CD4-positive, alpha-beta T cell treated with Interferon gamma for 1 hour (primary cell): ENCODE measurements at places on chromosomes 2 and 18.
A peak's percentile ranks its signal among the peaks of the same experiment; 100 is the strongest.

GRCh38 chr2:84231478-84231877 lies 227.6 kb downstream of the SUCLG1 start:
- DNase-seq, result no peak

DNA sequence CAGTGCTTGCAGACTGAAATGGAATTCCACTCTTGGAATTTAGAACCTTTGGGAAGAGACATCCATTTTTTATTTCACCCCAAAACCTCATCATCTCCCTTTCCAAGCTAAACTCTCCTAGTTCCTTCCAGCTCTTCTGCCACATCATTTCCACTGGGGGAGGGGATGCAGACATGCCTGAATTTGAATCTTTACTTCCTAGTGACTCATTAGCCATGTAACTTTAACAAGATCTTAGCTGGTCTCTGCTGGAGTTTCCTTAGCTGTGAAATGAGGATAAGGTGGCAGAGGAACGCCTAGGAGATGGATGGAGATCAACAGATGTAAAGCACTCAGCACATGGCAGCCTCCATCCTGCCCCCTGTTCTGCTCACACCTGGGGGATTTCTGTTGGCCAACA lies 266.8 kb downstream of the EN1 start:
- no peak for DNase-seq

DNA sequence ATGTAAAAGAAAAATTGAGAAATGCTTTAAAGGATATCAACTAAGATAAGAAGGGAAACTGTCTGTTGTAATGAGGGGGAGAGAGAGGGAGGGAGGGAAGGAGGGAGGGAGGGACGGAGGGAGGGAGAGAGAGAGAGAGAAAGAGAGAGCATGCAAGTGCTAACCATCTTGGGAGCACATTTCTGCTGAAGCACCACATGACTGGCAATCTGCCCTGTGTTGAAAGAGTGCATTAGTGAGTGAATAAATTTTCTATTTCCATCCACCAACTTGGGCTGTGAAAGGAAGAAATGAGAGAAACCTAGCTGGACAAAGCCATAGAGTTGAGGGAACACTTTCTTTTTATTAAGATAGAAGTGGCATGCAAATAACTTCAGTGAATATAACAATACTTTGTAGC lies 110.7 kb downstream of the TMX3 start:
- no peak for DNase-seq

- no peak for DNase-seq
These were observed 3.2 kb upstream of the MPP4 start for GRCh38 chr2:201701646-201702045.

DNA sequence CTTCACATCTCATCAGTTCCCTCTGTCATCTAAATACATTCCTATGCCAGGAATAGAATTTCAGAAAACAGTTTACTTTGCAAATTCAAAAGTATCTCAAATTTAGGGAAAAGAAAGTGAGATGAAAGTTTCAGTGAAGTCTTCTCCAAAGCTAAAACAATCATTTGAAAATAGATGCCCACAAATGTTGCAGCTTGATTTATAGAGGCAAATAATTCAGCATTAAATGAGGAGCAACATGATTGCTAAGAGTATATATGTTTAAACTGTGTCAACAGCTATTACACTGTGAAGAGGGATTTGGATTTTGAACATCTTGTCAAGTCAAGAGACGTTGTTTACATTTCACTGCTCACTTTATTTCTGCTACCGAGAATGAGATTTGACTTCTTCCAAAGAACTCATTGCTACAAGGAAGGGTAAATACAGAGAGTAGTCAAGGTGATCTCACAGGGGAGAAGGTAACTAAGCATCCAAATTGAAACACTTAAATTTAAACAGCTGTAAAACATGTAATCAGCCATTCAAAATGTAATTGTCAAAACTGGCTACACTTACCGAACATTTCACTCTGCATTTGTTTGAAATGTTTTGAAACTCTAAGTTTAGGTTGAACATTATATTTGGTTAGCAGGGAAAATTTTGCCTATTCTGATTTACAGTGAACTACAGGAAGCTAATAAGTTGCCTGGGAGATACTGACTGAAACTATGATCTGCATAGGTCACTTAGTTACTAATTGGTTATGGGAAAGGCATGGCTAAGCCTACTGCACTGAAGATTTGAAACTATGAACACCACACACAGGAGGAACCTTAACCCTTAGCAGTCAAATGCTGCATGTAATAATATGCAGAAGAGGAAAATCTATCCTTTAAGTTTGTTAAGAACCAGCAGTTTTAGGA lies 33.2 kb upstream of the GALNT3 start:
- no peak for DNase-seq

GRCh38 chr2:71358931-71359671 lies 27.5 kb downstream of the ZNF638 start:
- DNase-seq, result no peak

GRCh38 chr2:232871835-232872736 lies 2.0 kb downstream of the SNORC start:
- no peak for DNase-seq

DNA sequence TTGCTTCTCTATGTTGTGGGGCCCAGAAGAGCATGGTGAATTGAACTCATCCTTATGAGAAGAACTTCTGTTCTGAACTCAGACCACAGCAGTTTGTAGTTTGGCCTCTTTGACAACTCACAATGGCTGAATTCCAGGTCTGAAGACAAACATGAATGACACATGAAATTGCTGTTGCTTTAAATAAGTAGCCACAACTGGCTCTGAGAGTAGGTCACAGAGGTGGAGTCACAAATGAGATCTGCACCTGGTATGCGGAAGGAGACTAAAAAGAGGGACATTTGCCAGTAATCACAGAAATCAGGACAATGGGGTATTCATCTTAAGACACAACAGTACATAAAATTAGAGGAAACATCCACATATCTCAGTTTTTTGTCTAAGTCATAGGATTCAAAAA lies 290.3 kb upstream of the MMADHC start:
- DNase-seq, result no peak

DNA sequence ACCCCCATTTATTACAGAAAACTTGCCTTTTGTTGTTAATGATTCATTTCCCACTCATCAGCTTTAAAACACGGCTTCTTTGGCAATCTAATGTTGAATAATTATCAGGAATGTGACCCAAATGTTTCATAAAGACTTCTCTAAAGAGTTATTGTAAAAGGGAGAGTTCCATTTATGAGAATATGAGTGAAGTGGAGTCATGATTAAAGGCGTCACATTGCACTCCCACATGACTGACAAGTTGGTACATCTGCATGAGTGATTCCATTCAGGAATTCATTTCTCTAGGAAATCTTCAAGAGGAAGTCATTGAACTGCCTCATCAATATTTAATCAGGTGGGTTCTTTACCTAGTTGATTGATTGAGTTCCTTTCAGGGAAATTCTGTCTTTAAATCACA lies 184.8 kb downstream of the LNPK start:
- DNase-seq, result no peak

GRCh38 chr2:119028327-119029174 lies 86.6 kb downstream of the MARCO start:
- DNase-seq, result no peak

GRCh38 chr2:231992888-231993287 lies 31.4 kb downstream of the DIS3L2 start:
- no peak for DNase-seq

DNA sequence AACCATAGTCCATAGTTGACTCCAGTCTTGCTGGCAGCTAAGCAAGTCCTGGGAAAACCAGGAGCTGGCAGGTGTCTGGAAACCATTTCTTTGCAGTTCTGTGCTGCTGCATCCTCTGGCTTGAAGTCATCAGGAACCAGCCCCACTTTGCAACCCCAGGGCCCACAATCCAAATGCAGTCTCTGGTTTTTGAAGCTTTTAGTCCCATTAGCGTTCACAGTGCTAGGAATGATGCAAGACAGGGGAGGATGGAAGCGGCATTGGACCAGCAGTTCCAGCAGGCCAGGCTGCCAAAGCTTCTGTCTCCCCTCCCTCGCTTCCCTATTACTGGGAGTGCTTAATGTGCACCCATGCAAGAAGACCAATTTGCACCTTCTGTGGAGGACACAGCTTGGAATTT lies 106.4 kb downstream of the ZBTB7C start:
- DNase-seq, result no peak

DNA sequence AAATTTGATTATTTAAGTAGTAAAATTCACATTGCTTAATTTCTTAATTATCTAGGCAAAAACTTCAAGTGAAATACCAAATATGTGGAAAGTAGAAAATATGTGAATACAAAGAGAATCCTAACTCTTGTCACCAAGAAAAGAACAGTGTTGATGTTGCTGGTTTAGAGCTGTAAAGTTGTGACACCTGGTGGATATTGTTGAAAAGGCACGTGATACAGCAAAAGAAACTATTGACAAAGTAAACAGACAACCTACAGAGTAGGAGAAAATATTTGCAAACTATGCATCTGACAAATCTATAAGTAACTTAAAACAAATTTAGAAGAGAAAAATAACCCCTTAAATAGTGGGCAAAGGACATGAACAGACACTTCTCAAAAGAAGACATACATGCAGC lies 25.6 kb upstream of the ZC3H15 start:
- no peak for DNase-seq

GRCh38 chr2:12303181-12304030 lies 413.3 kb upstream of the TRIB2 start:
- DNase-seq, result no peak

DNA sequence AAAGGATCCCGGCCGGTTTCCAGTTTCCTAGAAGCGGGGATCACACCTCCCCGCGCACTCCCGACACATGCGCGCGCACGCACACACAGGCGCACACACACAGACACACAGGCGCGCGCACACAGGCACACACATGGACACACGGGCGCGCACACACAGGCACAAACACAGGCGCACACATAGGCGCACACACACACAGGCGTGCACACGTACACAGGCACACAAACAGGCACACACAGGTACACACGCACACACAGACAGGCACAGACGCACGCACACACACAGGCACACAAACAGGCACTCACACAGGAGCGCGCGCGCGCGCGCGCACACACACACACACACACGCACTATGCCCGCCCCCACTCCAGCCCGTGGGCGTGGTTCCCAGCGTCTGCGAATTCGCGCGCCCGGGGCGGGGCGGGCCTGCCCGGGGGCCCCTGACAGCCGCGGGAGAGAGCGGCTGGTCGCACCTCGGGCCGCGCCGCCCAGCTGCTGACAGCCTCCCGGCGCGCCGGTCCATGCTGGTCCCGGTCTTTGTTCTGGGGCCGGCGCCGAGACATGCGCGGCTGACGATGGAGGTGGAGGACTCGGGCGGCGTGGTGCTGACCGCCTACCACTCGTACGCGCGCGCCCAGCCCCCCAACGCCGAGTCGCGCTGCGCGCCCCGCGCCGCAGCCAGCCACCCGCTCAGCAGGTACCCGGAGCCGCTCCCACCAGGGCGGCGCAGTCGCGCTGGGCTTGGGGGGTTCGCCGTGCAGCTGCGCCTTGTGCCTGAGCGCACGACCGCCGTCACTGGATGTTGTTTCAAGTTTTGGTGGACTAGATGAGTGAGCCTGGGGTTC lies at the start of gene ARHGAP28:
Gene ARHGAP28, plus strand, starts transcription at position 470 of the 845 bp plus-strand sequence. Its CDS starts 106 bp downstream, at position 576.
- no peak for DNase-seq

DNA sequence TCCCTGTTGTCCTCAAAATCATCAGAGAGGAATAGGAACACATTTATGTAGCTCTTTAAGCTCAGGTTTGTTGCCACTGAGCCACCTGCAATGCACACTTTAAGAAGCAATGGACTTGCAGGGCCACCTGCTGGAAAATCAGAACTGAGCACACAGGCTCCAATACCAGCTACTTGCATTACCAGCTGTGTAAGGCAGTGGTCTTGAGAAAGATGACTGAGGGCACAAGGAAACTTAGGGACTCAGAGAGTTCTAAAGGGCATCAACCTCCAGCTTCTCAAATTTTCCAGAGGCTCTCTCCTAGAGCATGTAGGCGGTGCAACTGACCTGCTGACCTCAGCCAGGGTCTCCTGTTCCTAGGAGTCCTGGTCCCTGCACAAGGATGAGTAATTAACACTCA lies 2.5 kb upstream of the CNDP2 start:
- DNase-seq, result peak; percentile 75

- no peak for DNase-seq
These were observed 104.8 kb downstream of the SP100 start for GRCh38 chr2:230520875-230521155.

- no peak for DNase-seq
These were observed 70.2 kb upstream of the EMILIN2 start for GRCh38 chr18:2776601-2777000.

DNA sequence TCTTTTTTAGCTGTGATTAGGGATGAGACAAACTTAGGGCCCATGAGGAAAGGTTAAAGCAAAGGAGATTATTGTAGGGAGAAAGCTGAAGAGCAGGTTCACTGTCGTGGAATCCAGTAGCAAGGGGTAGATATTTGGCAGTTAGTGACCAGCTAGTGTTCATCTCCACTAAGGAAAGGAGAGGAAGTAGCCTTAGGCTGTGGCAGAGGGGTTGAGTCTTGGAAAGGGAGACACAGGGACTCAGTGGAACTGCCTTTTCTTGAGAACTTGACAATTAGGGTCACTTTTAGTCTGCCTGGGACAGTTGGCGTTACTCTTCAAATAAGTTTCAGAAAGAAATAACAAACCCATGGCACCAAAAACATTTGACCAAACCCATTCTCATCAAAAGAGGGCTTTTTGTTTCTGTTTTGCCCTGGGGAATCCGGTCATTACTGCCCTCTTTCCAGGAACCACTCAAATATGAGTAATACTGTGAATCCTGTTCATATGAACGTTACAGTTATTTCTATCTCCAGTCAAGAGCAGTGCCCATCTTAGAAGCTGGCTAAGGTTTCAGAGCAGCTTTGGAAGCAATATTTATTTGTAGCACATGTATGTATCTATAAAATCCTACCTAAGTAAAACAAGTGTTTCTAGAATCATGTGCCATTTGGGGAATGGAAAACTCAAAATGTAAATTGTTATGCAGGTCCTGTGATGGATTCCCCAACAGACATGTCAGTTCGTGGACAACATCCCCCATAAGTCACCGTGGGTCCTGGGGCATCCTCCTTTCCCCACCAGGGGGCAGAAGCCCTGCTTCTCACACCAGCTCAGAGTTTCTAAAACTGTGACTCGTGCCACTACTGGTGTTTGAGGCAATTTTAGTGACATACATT lies 77.3 kb upstream of the PHLPP1 start:
- DNase-seq, result peak; percentile 37

DNA sequence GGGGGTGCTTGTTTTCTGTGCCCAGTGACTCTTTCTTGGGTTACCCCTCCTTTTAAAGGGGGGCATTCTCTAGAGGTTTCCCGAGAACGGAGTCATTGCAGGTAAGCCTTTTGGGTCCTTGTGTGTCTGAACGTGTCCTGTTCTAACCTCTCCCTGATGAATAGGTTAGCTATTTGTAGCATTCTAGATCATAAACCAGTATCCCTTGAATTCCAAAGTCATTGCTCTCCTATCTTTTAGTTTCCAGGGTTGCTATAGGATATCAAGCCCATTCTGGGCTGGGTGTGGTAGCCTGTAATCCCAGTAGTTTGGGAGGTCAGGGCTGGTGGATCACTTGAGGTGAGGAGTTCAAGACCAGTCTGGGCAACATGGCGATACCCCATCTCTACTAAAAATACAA lies 65.9 kb upstream of the YWHAQ start:
- no peak for DNase-seq
